ENCODE measurements at places on chromosomes 5 and 9.

- DNase-seq, result no peak
These were observed 14.0 kb upstream of the MLANA start for GRCh38 chr9:5876711-5877110.

GRCh38 chr5:52863715-52864290, 76.1 kb downstream of the ITGA1 start:
- DNase-seq, result no peak

DNA sequence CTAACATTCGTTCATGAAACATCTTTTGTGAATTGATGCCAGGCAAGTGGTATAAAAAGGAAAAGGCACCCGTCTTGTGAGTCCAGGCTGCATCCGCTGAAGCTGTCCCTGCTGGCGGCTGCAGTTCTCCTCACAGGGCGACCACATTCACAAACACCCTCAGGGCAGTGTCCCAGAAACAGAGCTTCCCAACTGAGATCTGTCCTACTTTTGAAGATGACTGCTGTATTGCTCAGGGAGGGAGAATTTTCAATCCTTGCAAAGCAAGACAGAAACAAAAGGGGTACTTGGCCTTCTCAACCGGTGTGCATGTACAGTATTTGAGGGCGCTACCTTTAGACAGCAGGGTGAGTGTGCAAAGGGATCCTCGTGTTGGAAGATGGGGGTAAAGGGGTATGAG, 316.1 kb downstream of the GADD45G start:
- no peak for DNase-seq

DNA sequence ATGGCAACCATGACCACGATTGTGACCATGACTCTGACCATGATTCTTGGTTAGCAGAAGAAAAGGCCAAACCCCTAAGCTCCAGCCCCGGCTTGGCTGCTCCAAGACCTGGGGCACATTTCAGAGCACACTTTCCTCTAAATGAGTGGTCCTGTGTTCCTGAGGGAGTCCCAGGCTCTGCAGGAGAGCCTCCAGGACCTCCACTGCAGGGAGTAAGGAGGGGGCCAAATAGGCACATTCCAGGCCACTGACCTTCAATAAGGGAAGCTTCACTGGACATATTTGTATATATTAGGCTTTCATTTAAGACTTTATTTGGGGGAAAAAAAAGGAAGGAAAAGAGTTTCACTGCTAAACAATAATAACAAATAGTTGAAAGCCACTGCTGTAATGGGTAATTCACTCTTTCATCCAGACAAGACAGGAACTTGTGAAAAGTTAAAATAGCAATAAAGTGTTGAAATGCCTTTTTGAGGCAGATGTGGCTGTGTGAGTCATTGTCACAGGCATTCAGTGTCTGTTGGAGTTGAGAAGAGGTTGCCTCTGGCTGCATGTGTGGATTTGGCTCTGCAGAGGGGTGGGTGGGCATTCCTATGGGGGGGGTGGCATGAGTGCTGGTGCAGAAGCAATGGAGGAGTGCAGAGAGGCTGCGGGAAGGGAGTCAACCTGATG, 63.9 kb upstream of the TGFBR1 start:
- DNase-seq, result peak; percentile 44

DNA sequence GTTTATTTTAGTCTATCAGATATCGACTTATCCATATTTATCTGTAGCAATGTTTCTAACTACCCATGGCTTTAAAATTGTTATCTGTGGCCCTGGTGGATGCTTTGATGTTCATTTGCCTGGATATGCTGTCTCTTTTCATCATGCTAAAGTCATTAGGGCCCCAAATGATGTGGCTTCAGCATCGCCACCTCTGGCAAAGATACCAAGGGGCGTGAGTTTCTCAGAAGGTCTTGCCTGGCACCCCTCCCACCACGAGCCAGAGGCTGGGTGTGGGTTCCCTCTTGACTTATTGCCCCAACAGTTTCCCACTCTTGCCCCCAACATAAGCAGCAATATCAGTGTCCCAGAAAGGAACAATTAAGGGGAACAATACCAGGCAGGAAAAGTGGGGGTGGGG, 5.4 kb downstream of the ROPN1L start:
- DNase-seq, result no peak

GRCh38 chr9:3511551-3511950, 14.2 kb downstream of the RFX3 start:
- DNase-seq, result no peak

GRCh38 chr9:123069010-123069481, 35.6 kb downstream of the GPR21 start:
- no peak for DNase-seq

DNA sequence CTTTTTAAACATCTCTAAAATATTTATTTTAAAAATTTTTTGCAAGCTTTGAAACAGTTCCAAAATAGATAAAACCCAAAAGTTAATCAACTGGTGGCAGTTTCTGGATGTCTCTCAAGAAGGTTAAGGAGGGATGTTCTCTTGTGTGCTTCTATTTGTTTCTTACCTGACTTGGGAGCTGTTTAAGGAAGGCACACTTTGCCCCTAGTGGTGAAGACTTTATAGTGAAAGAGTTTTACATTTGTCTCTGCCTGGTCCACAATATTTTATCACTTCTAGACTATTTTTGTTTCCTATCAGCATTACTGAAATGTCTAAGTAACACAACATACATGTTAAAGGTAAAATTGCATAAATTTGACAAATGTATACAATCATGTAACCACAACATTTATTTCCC, 552.8 kb downstream of the SEMA5A start:
- DNase-seq, result peak; percentile 70

DNA sequence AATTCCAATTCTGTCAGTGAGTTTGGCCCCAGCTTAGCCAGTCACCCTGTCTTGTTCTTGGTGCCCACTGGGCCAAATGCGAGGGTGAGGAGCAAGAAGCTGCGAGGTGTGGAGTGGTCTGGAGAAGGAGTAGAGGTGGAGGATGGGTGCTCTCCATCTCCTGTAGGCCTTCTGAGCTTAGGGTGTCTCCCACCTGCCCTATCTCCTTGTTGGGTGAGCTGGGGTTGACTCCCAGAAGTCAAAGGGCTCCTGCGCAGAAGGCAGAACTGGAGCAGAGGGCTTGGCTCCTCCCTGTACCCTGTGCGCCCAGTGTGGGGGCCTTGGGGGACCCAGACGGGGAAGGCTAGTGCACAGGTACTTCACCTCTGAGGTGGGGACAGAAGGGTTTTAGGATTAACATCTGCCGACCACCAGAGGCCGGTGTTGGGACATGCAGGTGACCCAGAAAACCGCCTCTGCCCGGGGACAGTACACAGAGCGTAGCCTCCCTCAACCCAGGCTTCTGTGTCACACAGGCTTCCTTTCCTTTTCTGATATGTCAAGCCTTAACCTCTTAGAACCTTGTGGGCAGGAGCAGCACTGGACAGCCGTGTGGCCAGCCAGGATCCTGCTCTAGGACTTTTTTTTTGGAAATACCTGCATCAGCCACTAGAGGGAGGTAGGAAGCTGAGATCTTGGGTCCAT, 16.9 kb downstream of the IL5 start:
- DNase-seq, result peak; percentile 73

GRCh38 chr9:68581696-68582095, 41.0 kb upstream of the TMEM252 start:
- no peak for DNase-seq

DNA sequence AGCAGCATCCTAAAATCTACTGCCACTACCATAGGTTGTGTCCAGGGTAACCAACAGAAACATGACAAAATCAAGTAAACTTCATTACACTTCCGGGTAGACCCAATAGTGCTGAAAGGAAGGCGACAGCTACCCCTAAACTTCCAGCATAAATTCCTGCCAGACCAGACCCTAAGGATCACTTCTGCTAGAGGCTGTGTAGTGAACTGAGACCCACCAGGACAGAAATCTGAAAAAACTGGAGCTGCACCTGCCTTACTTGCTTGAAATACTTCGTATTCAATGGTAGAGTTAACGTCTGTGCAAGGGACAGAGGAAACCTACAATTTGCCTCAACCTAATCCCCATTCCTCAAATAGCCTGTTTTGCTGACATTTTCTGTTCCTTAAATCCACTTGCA, 1.0 kb upstream of the SECISBP2 start:
- DNase-seq, result peak; percentile 13

DNA sequence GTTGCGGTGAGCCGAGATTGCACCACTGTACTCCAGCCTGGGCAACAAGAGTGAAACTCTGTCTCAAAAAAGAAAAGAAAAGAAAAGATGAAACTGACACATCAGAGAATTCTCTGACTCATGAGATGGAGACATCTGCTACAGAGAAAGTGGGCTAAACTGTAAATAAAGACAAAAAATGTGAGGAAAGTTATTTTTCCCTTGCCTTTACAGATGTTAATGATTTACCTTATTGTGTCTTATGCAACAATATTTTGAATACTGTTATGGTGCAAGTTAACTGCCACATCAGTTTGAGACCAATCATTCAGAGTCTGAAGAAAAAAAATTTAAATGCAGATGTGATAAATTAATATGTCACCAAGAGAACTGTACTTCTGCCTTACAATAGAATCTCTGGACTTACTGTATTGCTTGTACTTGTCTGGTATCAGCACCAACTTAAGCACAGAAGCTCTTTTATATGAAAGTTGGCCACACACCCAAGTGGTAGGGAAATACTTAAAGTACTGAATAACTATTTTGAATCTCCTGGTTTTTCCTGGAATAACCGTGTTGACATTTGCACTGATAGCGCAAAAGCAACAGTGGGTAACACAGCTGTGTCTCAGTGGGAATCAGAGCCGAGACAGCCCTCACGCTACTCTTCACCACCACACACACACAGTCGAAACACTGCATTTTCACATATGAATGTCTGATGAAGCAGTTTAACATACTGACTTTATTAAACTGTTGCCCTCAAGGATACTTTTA, 169.9 kb downstream of the FANCC start:
- peak; percentile 25 for DNase-seq

- DNase-seq, result peak; percentile 58
These were observed 405.9 kb upstream of the DAP start for GRCh38 chr5:11166923-11167322.

DNA sequence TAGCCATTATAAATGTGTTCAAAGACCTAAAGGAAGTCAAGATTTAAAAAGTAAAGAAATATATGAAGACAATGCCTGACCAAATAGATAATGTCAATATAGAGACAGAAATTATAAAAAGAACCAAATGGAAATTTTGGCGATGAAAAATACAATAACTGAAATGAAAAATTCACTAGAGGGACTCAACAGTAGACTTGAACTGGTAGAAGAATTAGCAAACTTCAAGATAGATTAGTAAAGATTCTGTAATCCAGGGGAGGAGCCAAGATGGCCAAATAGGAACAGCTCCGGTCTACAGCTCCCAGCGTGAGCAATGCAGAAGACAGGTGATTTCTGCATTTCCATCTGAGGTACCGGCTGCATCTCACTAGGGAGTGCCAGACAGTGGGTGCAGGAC, 433.2 kb downstream of the HINT1 start:
- no peak for DNase-seq

- DNase-seq, result no peak
These were observed 614 bp upstream of the LCN6 start for GRCh38 chr9:136748666-136749611.

DNA sequence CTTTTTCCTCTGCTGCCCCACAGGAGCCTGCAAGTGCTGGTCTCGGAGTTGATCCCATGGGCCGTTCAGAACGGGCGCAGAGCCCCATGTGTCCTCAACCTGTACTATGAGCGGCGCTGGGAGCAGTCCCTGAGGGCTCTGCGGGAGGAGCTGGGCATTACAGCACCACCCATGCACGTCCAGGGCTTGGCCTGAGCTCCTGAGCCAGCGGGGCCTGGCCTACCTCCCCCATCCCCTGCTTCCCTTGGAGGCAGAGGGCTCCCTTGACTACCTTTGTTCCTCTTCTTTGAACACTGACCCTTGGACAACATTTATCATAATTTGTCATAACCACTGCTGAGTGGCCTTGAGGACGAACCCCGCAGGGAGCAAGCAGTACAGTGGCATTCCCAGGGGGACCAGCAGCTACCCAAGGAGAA, 6.9 kb upstream of the SLC27A4 start:
- DNase-seq, result no peak

- DNase-seq, result no peak
These were observed 205.0 kb downstream of the CRB2 start for GRCh38 chr9:123561046-123561445.

DNA sequence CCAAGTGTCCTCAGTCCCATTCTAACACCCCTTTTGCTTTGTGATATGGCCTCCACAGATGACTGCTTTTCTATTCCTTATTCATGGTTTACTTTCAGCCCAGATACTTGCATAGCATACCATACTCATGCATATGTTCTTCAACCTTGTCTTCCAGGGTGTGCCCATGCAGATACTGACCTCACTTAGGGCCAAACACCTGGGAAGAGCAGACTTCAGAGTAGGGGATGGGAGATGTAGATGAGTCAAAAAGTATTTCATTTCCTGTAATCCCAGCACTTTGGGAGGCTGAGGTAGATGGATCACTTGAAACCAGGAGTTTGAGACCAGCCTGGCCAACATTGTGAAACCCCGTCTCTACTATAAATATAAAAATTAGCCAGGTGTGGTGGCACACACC, 58.3 kb downstream of the NRG2 start:
- no peak for DNase-seq

- DNase-seq, result no peak
These were observed 42.2 kb upstream of the C5orf58 start for GRCh38 chr5:170190436-170191134.

GRCh38 chr9:122191584-122191983, 31.9 kb downstream of the MORN5 start:
- DNase-seq, result no peak

- no peak for DNase-seq
These were observed 102.2 kb downstream of the CMYA5 start for GRCh38 chr5:79791843-79792242.

GRCh38 chr5:168752012-168752411, 172.8 kb upstream of the PANK3 start:
- no peak for DNase-seq

DNA sequence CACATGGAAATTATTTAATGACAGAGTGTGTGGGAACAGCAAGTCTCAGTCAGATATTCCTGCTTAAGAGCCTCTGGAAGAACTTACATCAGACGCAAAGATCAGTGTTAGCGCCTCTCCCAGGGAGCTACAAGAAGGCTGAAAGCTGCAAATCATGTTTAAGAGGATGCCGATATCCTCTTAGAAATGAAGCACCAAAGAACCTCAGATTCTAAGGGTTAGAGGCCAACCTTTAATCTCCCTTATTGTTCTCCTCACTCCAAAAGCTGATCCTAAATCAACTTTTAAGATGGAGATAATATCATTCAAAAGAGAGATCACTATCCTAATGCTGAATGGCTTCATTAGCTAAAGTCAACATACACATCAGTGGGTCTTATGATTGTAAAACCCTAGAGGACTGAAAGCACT, 160.6 kb downstream of the NFIB start:
- DNase-seq, result no peak

- no peak for DNase-seq
These were observed 37.6 kb downstream of the TMEM245 start for GRCh38 chr9:109082091-109082620.

DNA sequence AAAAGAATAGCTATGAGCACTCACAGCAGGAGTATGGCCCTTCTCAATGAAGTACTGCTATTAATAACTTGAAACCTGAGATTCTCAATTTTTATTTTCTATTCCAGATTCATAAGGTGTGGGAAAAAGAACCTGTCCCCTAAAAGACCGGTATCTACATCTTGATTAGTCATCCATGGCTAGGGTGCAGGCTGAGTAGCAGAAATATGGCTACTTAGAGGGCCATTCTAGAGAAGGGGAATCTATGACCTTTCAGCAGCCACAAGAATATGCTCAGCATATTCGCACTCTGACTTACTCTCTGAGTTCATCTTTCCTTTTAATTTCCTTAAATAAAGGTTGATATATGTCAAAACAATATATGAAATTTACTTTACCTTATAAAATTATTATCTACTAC, 27.7 kb downstream of the WDR36 start:
- no peak for DNase-seq
